Camera-type eye (tissue), 1 donor: ENCODE measurements at places on chromosomes 7 and 10. TPM values are rescaled to one million over a fixed set of nuclear protein-coding genes. Genes with fewer than 3 reads are reported as not detected.

The GNAI1 gene
- total RNA-seq = 65.3 TPM

The VWA2 gene
- 3.0 TPM for total RNA-seq

The CALN1 gene
- 9.8 TPM for total RNA-seq

The TMEM26 gene
- total RNA-seq = 7.7 TPM

The TASOR2 gene
- total RNA-seq = 119 TPM

The ZNF92 gene
- 24.9 TPM for total RNA-seq

The FAS gene
- 12.3 TPM for total RNA-seq

The MAGI2 gene
- total RNA-seq = 49.4 TPM

The EXOC4 gene
- 180 TPM for total RNA-seq

The PKD2L1 gene
- total RNA-seq = 0.16 TPM

The GPR22 gene
- total RNA-seq = 2.4 TPM

The NPC1L1 gene
- not detected for total RNA-seq

The TEX47 gene
- not detected for total RNA-seq

The C1QL3 gene
- 3.4 TPM for total RNA-seq

The VGF gene
- total RNA-seq = 2.2 TPM

The SYT15 gene
- 2.5 TPM for total RNA-seq

The NXPH1 gene
- 1.6 TPM for total RNA-seq

The CPA2 gene
- not detected for total RNA-seq

The OR2A42 gene
- 0.16 TPM for total RNA-seq

The LRGUK gene
- total RNA-seq = 8.3 TPM

The EIF5AL1 gene
- 0.11 TPM for total RNA-seq

The TMEM184A gene
- 3.5 TPM for total RNA-seq

The HYAL4 gene
- not detected for total RNA-seq

The DGKB gene
- total RNA-seq = 22.7 TPM

The TMEM213 gene
- total RNA-seq = not detected

The PNLIPRP3 gene
- not detected for total RNA-seq

The DMBT1 gene
- 3.1 TPM for total RNA-seq

The ZNF804B gene
- total RNA-seq = 6.3 TPM

The OR6V1 gene
- not detected for total RNA-seq

The HOGA1 gene
- 1.6 TPM for total RNA-seq

The RET gene
- 4.5 TPM for total RNA-seq

The FAM149B1 gene
- total RNA-seq = 33.8 TPM

The PRKRIP1 gene
- 51.7 TPM for total RNA-seq

The PHKG1 gene
- 4.7 TPM for total RNA-seq

The OGA gene
- 360 TPM for total RNA-seq

The CYP2C8 gene
- 2.6 TPM for total RNA-seq

The IKZF5 gene
- total RNA-seq = 21.4 TPM

The MRC1 gene
- total RNA-seq = 9.5 TPM

The TLX1 gene
- not detected for total RNA-seq

The CHST15 gene
- total RNA-seq = 17.4 TPM

The SCIN gene
- 3.4 TPM for total RNA-seq

The RASSF4 gene
- 48.5 TPM for total RNA-seq

The ADAMTS14 gene
- 5.2 TPM for total RNA-seq

The OPN1SW gene
- total RNA-seq = 35.2 TPM

The FOXI2 gene
- total RNA-seq = not detected

The SPDYE2B gene
- total RNA-seq = not detected

The CPVL gene
- total RNA-seq = 7.9 TPM

The ITGA8 gene
- 42.4 TPM for total RNA-seq

The PNLIPRP2 gene
- not detected for total RNA-seq

The EIF3B gene
- 116 TPM for total RNA-seq

The ANKRD7 gene
- 4.4 TPM for total RNA-seq

The GPR37 gene
- 66.9 TPM for total RNA-seq

The KEL gene
- 5.1 TPM for total RNA-seq

The HOXA9 gene
- not detected for total RNA-seq

The PRSS37 gene
- total RNA-seq = not detected

The CDH23 gene
- 75.4 TPM for total RNA-seq

The RPEL1 gene
- total RNA-seq = not detected

The TUBAL3 gene
- 0.49 TPM for total RNA-seq

The OPALIN gene
- not detected for total RNA-seq
